ENCODE measurements at places on chromosomes 12 and 14.

GRCh38 chr12:49903700-49904423, at the start of gene FAIM2:
Gene FAIM2 (minus strand): TSS chr12:49903900. CDS start chr12:49903792, 108 bp downstream.
- DNase-seq = peak; percentile 25

DNA sequence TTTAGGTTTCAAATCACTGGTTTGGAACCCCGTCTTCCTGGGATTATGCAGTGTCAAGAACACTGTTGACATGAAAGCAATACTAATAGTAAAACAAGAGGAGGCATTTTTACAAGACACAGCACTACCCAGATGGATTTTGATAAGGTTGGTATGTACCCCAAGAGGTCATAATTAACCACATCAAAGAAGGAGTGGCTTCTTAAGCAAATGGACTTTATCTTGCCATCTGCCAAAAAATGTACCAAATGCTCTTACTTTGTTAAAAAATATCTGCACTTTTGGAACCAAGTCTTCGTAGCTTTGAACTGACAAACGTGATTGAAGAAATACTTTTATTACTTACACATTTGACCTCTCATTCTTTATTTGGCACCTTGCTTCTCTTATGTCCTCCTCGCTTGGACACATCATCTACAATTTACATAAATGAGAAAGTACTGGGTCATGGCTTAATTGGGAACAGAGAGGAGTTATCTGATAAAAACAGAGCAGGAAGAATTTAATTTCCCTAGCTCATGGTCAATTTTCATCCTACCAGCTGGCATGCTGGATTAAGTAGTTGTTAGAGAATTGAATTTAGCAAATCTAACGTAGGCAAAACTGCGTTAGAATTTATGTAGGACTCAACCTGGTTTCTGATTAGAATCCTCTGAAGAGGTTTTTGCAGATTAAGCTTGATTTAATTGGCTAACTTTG, 54.5 kb upstream of the PRICKLE1 start:
- no peak for DNase-seq

DNA sequence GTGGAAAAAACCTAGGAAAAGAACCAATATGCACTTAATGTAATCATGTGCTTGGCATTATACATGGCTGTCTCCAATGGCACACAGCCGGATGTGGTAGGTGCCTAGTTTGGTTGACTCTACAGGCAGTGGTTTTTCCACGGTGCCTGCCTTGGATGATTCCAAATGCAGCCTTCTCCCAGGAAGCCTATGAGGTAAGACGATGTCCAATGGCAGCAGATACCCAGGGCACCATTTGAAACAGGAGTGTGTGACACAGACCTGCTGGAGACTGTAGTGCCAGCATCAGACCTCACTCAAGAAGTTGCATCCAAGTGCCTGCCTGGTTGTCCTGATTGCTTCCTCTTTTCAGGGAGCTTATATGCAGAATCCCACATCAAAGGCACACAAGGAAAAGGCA, 88.0 kb upstream of the VASH1 start:
- DNase-seq = no peak

GRCh38 chr12:104486363-104486750, 29.6 kb downstream of the CHST11 start:
- no peak for DNase-seq

- DNase-seq = no peak
These were observed 318.4 kb downstream of the SYT1 start for GRCh38 chr12:79183003-79183402.

DNA sequence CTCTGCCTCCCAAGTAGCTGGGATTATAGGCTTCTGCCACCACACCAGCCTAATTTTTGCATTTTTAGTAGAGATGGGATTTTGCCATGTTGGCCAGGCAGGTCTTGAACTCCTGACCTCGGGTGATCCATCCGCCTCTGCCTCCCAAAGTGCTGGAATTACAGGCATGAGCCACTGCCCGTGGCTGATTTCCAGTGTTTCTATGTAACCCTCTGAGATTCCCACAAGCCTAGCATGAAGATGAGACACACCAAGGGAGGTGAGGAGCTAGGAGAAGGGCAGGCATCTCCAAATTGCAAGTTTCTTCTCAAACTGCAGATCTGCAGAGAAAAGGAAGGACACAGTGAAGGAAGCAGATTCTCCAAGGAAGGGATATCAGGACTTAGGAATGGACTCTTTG, 125.0 kb downstream of the CACNA1C start:
- DNase-seq = no peak
